Right ventricle myocardium inferior (tissue), 1 donor: ENCODE measurements at places on chromosomes 4 and X. TPM values are rescaled to one million over a fixed set of nuclear protein-coding genes. Genes with fewer than 3 reads are reported as not detected.

- no peak for DNase-seq
Measured at GRCh38 chr4:77072195-77072753, 3.5 kb downstream of the CCNI start.

- no peak for DNase-seq
Measured at GRCh38 chr4:121408-122084, 2.8 kb upstream of the ZNF718 start.

- no peak for DNase-seq
Measured at GRCh38 chr4:112889199-112889598, 160.3 kb upstream of the ANK2 start.

DNA sequence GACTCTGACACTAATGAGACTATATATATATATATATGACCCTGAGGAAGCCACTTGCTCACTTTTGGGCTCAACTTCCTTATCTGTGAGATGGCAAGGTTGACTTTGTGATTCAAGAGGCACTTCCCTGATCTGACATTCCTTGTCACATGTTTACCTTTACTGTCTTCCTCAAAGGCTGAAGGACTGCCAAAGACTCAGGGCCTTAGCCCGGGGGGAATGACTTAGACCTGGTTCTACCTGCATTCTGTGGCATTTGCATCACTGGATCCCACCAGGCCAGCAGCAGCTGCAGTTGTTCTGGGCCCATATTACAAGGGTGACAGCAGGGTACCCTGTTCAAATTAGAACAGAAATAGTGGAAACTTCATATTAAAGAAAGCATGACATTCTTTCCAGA is 3.1 kb upstream of the HS6ST2 start:
- no peak for DNase-seq

GRCh38 chr4:92189146-92189545 is 114.6 kb upstream of the GRID2 start:
- DNase-seq: no peak

- no peak for DNase-seq
Measured at GRCh38 chrX:39766085-39766726, 331.6 kb downstream of the BCOR start.

GRCh38 chrX:31459361-31459760 is 387.5 kb upstream of the FTHL17 start:
- no peak for DNase-seq

DNA sequence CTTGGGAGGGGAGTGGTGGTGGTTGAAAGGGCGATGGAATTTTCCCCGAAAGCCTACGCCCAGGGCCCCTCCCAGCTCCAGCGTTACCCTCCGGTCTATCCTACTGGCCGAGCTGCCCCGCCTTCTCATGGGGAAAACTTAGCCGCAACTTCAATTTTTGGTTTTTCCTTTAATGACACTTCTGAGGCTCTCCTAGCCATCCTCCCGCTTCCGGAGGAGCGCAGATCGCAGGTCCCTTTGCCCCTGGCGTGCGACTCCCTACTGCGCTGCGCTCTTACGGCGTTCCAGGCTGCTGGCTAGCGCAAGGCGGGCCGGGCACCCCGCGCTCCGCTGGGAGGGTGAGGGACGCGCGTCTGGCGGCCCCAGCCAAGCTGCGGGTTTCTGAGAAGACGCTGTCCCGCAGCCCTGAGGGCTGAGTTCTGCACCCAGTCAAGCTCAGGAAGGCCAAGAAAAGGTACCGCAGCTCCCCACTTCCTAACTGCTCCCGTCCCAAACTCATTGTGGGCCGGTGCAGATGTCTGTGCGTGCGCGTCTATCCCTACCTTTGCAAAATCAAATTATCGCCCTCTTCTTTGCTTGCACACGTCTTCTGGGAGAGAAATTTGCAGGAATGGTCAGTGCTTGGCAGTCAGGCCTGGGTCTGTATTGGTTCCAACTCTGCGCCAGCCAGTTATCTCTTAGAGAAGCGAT is 533 bp downstream of the IL15 start:
- DNase-seq: peak; percentile 69

DNA sequence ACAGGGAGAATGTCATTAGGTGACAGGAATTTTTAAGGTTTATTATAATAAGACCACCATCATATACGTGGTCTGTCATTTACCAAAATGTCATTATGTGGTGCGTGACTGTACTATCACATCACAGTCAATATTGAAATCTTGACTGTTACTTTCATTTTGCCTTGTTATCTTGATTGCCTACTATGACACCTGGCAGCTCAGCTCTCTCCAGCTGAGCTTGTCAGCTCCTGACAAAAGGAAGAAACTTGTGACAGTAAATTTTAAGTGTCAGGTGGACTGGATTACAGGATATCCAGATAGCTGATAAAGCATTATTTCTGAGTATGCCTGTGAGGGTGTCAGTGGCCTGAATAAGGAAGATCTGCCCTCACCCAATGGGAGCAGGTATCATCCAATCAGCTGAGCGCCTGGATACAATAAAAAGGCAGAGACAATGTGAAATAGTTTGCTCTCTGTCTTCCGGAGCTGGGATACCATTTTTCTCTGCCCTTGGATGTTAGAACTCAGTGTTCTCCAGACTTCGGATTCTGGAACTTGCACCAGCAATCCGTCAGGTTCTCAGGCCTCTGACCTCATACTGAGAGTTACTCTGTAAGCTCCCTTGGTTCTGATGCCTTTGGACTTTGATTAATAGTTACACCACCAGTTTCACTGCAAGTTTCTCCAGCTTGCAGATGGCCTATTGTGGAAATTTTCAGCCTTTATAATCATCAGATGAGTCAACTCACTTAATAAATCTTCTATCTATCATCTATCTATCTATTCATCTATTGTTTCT is 1454.7 kb upstream of the IGFBP7 start:
- no peak for DNase-seq

DNA sequence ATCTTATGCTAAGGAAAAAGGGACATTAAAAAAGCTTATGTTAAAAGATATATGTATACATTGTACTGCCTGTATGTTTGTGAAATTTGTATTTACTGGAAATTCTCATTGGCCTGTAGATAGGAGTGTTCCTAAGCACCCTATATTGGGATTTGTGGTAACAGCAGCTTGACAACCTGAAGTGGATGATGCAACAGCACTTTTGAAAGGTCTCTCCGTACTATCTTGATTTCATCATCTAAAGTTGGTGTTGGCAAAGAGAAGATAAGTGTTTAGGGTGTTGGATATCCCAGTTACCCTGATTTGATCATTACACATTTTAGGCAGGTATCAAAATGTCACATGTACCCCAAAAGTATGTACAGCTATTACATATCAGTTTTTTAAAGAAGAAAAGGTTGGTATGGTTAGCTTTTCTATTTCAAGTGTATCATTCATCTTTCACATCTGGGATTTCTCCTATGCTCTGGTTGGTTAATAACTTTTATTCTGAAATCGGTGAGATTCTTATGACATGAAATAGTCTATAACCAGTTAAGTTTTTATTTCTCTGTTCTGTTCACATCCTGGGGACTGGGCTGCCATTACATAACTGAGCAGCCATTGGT is 10.3 kb downstream of the HADH start:
- no peak for DNase-seq

DNA sequence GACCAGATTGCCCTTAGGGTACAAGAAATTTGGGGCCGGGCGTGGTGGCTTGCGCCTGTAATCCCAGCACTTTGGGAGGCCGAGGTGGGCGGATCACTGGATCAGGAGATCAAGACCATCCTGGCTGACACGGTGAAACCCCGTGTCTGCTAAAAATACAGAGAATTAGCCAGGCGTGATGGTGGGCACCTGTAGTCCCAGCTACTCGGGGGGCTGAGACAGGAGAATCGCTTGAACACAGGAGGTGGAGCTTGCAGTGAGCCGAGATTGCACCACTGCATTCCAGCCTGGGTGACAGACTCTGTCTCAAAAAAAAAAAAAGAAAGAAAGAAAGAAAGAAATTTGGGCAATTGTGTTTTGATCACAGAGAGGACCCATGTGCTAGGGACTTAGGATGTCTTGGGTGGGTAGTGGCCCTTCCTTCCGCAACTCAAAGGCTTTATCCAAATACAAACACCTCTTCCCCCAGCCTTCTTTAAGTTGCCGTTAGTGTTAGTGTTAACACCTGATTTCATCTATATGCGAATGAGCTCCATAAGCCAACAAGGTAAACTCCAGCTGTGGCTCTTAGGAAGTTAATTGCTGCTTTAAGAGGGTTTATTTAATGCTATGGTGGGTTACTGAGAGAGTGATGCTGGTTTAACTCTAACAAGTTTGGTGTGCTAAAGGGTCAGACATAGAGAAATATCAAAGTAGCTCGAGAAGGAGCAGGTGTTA is 8.6 kb upstream of the CCDC110 start:
- DNase-seq: no peak

DNA sequence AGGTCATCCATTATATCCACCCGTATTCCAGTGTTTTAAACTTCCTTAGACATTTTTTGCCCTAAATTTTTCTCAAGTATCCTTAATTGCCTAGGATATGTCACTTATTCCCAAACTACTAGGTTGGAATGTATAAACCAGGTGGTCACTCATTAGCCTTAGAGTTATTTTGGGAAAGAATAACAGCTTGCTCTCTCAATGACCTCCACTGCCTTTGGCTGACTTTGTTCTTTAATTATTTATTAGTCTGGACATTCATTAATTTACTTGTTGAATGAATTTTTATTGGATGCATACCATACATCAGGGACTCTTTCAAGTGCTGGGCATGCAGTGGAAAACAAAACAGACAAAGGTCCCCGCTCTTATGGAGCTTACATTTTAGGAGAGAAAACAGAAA is 609.3 kb upstream of the IGFBP7 start:
- no peak for DNase-seq

- DNase-seq: no peak
Measured at GRCh38 chr4:81617545-81617944, 145.8 kb upstream of the RASGEF1B start.

DNA sequence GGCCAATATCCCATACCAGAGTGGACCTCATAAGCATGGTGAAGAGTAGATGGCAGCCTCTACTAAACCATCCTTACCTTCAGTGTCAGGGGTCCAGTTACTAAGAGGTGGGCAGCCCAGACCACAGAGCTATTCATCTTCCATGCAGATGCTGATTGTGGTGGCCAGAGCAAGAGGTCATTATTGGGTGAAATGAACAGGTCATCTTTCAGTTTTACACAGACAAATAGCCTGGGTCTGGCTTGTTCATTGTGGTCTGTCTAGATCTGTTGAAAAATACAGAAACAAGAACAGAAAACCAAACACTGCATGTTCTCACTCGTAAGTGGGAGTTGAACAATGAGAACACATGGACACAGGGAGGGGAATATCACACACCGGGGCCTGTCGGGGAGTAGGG is 71.3 kb downstream of the PAK3 start:
- DNase-seq: no peak

DNA sequence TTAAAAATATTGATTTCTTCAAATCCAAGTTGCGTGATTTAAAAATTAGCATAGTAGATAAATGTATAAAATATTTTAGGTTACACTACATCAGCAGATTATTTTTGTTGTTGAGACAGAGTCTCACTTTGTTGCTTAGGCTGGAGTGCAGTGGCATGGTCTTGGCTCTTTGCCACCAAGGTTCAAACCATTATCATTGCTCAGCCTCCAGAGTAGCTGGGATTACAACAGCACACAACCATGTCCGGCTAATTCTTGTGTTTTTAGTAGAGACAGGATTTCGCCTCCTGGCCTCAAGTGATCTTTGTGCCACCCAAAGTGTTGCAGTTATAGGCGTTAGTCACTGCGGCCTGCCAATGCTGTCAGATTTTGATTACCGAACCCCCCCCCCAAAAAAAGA is 1390.5 kb upstream of the TENM3 start:
- DNase-seq: no peak

- DNase-seq: no peak
Measured at GRCh38 chr4:155769090-155769489, 10.3 kb downstream of the GUCY1B1 start.

DNA sequence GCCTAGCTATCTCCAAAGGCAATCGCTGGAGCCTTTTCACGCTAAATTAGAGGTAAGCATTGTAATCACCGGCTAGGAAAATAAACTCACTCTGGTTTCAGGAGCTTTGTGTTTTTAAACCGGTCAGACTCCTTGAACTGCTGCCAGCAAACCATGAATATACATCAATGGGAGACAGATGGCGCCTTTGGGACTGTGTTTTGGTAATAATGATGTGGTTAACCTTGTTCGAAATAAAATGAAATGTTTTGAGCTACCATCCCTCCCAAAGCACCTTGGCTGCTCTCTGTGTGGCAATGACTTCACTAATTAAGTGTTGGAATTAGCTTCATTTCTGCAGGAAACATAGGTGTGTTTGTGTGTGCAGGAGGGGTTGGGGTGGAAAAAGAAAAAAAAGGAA is 65.3 kb downstream of the CLNK start:
- no peak for DNase-seq

- DNase-seq: no peak
Measured at GRCh38 chr4:10124167-10124930, 7.8 kb upstream of the WDR1 start.

GRCh38 chr4:48157271-48157670 is 23.2 kb upstream of the TXK start:
- DNase-seq: no peak

DNA sequence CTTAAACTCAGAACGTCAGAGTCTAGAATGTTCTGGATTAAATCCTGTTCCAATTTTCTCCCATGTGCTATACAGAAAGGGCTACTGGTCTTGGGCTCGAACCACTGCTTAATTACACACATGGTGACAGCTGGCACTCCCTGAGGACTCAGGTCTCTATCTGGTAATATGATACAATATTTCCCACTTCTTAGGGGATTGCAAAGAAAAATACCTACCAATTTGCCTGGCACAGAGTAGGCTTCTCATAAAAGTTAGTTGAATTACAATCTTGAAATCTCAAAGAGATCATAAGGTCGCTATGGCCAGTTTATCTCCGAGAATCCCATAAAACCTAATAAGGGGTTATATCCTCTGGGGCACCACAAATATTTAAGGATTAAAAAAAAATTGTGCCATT is 8.6 kb downstream of the GPM6B start:
- no peak for DNase-seq

- no peak for DNase-seq
Measured at GRCh38 chr4:137514406-137515111, 17.7 kb downstream of the PCDH18 start.

DNA sequence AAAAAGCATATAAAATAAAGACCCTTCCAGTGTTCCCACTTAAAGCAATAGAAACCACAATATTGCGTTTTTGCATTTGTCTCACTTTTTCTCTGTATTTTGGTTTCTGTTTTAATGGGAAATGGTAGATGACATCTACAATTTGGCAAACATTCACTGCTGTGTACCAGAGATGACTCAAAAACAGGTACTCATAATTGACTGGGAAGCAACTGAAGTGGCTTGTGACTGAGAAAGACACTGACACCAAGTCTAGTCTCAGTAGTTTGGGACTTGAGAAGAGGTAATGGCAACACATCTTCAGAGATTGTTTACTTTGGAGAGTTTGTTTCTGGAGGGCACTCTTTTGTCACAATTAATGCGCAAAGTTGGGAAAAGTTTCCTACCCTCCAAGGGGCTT is 42.0 kb downstream of the AREG start:
- DNase-seq: no peak

GRCh38 chrX:136190038-136190713 is 42.8 kb downstream of the FHL1 start:
- DNase-seq: no peak

GRCh38 chr4:36244257-36245082 is at the start of gene ARAP2:
Gene ARAP2 (minus strand): TSS chr4:36244514. CDS start chr4:36229486, 15,028 bp downstream.
- peak; percentile 80 for DNase-seq

GLRB gene
- 9.9 TPM for total RNA-seq

RS1 gene
- total RNA-seq: not detected

TASL gene
- total RNA-seq: 0.68 TPM

RPS6KA6 gene
- 0.32 TPM for total RNA-seq

CYSLTR1 gene
- 0.92 TPM for total RNA-seq

PABPC4L gene
- total RNA-seq: 0.60 TPM

AFM gene
- not detected for total RNA-seq

P2RY10 gene
- not detected for total RNA-seq

RWDD4 gene
- total RNA-seq: 15.5 TPM

ATP1B4 gene
- total RNA-seq: not detected

KLHL13 gene
- total RNA-seq: 6.0 TPM

TMSB15B gene
- 0.27 TPM for total RNA-seq

CXCL11 gene
- total RNA-seq: not detected
